Hematopoietic multipotent progenitor cell treated with erythropoietin and hydrocortisone succinate and interleukin-3 and kit ligand, for 15 days (in vitro differentiated cells): ENCODE measurements at places on chromosomes 3 and 15.

DNA sequence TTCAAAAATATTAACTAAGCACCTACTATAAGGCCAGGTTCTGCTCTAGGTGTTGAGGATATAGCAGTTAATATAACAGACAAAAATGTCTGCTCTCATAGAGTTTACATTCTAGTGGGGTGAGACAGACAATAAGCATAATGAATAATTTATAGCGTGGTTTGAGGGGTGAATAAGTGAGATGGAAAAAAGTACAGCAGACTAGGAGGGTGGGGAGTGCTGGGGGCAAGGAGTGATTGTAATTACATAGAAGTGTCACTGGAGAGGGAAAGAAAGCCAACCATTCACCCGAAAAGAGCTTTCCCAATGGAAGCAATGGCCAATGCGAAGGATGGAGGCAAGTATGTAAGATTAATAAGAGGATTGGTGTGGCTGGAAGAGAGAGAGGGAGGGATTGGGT, 552.9 kb upstream of the KCNMB2 start:
- no peak for DNase-seq

- no peak for DNase-seq
Observed at GRCh38 chr15:89299896-89300295, 34.7 kb downstream of the POLG start.

DNA sequence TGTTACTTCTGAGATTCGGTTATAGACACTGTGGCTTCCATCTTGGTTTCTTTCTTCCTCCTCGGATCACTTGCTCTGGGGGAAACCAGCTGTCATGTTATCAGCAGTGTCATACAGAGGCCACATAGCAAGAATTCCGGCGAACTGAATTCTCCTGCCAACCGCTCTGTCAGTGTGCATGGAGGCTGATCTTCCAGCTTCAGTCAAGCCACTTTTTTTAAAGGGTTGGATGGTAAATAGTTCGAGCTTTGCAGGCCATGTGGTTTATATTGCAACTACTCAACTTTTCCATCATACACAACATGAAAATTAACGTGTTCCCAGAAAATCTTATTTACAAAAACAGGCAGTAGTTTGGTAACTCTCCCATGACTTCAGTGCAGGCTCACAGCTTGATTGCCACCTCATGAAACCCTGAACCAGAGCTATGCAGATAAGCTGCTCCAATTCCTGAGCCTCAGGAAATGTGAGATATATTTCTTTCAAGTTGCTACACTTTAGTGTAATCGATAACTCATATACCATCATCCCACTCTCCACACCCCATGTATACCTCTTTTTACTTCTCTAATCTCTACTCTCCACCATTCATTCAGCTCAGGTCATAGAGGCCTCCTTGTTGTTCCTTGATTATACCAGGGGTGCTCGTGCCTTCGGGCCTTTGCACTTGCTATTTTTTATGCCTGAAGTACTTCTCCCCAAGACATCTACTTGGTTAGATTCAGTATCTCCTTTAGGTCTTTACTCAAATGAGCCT, 7.2 kb downstream of the RPL22L1 start:
- DNase-seq: no peak

GRCh38 chr3:112061152-112061551, 25.0 kb upstream of the C3orf52 start:
- no peak for DNase-seq

DNA sequence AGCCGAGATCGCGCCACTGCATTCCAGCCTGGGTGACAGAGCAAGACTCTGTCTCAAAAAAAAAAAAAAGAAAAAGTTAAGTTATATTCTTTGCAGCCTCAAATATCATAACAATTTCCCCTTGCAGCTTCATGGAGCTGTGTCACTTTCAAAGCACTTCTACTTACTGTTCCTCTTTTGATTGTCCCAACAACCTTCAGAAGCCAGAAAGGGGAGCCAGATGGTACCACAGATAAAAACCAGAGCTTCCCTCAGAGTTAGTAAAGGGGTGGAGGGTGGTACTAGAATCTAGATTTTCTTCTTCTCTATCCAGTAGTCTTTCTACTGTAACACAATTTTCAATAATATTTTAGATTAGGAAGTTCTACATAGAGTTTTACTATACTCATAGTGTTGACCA, 188.8 kb downstream of the TAFA4 start:
- no peak for DNase-seq

GRCh38 chr15:60183366-60183765, 179.3 kb downstream of the FOXB1 start:
- DNase-seq: no peak

GRCh38 chr3:9101286-9101685, 138.0 kb upstream of the RAD18 start:
- DNase-seq: no peak

DNA sequence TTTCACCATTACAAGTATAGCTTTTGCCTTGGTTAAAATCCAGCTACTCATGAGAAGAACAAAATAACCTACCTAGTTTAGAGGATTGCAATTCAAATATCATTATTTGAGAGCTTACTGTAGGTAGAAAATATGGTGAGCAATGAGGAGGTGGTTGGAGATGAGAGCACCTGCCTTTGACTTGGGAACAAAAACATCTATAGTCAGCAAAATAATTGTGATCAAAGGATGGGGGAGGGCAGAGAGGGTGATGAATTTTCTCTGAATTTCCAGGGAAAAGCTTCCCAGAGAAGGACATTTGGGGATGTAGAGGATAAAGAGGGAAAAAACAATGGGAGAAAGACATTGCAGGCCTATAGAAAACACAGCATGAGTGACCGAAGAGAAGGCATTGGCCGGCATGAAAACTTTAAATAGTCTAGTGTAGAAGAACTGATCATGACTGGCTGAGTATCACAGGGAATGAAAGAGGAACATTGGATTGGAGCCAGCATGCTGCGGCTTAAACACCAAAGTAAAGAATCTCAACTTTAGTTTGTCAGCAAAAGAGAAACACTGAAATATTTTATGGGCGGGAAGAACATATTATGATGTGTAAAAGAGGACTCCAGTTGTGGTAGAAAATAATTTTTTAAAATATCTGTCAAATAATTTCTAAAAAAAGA, 581.3 kb downstream of the UNC13C start:
- no peak for DNase-seq
